Stimulated activated CD8-positive, alpha-beta memory T cell treated with anti-CD3 and anti-CD28 coated beads, Interleukin-7, amount 100 ng/mL, for 1 hour (primary cell): ENCODE measurements at places on chromosomes 3 and 15.

GRCh38 chr3:126124148-126124868, 40.4 kb upstream of the SLC41A3 start:
- DNase-seq, result no peak

- DNase-seq, result no peak
Measured at GRCh38 chr3:133527081-133527715, 46.3 kb upstream of the CDV3 start.

GRCh38 chr3:122183521-122183892, at the start of gene CASR:
Gene CASR, plus strand, starts transcription at chr3:122183668. Its CDS starts 70,522 bp downstream, at chr3:122254190.
- no peak for DNase-seq

GRCh38 chr3:128784232-128784631, 58.2 kb downstream of the RAB7A start:
- no peak for DNase-seq

DNA sequence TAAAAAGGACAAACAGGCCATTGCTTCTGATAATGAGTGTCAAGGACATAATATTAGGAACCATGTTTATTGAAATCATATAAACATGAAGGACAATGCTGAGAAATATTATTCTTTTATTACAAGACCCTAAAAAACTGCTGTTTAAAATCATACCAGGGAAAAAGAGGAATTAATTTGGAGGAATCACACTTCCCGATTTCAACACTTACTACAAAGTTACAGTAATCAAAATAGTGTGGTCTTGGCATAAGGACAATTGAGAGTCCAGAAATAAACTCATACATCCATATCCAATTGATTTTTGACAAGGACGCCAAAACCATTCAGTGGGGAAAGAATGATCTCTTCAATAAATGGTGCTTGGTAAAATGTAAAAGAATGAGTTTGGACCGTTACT, 13.0 kb downstream of the CYP1A1 start:
- no peak for DNase-seq

DNA sequence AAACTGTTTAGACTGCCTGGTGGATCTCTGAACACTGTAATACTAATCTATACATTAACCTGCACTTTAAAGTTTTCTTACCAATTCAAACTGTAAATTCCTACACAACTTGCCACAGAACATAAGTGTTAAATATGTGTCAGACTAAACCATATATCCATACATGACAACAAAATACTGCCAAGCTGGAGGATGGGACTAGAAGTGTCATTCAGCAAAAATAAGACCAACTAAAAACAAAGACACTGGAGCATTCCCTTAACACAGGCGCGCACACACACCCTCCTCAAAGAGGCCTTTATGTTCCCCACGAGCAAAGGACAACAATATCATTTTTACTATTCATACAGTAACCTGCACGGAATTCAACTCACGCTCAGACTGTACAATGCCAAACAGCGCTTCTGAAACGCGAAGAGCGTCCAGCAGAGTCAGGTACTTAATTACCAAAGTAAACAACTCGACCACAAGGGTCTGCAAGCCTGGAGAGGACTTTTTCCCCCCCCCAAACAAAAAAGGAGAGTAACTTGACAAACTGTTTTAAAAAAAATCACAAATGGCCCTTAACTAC, 1.1 kb downstream of the DCUN1D1 start:
- no peak for DNase-seq

DNA sequence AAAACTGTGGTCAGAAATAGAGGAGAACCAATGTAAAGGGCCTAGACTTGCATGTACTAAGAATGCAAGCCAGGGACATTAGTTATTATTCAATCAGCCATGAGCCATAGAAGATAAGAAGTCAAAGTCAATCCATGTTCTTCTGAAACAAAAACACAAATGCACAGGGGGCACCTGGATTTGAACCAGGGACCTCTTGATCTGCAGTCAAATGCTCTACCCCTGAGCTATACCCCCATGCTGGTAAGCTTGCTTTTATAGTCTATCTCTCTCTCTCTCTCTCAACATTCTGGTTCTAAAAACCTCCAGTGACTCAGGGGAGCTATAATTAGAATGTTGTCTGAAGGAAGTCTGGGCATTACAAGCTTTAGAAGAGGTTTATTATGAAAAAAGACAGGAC, 85.6 kb upstream of the ACP3 start:
- no peak for DNase-seq

- no peak for DNase-seq
Measured at GRCh38 chr3:4719046-4719501, 225.9 kb downstream of the ITPR1 start.

DNA sequence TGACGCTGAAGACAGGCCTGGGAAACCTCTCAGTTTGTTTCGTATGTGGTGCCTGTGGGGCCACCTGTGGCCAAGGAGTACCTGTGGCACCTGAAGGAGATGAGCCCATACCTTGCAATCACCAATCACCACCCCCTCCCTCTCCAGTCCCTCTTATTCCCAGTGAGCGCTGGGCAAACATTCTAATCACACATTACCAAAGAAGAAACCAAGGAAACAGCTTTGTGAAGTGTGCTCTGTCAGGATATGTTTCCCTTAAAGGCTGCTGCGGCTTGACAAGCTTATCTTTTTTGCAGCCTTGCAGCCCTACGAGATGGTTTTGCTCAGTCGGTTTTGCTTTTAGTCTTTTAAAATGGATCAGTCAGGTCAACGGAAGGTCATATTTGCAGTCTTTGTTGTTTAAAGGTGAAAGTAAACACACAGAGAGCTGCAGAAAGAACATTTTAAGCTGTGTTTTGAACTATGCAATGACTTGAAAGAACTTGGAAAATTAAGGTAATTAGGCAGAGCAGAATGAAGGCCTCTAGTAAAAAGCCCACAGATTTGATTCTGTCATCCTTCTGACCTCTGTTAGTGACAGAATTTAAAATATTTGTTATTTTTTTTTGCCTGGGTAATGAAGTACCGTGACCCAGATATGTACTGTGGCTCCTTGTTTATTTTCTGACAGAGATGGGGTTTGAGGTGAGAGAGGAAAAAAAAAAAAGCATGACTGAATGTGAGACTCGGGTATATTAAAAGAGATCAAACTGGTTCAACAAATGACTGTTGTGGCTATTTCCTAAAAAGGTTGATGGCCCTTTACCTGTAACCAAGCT, 461.4 kb downstream of the NSUN3 start:
- DNase-seq, result no peak

DNA sequence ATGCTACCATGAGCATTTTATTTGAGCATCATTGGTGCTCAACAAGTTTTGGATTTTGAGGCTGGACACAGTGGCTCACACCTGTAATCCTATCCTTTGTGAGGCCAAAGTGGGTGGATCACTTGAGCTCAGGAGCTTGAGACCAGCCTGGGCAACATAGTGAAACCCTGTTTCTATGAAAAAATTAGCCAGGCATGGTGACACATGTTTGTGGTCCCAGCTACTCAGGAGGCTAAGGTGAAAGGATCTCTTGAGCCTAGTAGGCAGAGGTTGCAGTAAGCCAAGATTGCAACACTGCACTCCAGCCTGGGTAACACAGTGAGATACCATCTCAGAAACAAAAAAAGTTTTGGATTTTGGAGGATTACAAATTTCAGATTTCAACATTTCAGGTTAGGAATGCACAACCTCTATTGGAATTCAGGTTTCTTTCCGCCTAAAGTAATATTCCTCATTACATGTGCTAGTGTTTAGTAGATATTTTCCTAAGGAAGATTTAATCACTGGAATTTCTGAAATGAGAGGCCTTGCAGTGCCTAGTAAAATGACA, 27.6 kb downstream of the CNOT10 start:
- DNase-seq, result no peak

DNA sequence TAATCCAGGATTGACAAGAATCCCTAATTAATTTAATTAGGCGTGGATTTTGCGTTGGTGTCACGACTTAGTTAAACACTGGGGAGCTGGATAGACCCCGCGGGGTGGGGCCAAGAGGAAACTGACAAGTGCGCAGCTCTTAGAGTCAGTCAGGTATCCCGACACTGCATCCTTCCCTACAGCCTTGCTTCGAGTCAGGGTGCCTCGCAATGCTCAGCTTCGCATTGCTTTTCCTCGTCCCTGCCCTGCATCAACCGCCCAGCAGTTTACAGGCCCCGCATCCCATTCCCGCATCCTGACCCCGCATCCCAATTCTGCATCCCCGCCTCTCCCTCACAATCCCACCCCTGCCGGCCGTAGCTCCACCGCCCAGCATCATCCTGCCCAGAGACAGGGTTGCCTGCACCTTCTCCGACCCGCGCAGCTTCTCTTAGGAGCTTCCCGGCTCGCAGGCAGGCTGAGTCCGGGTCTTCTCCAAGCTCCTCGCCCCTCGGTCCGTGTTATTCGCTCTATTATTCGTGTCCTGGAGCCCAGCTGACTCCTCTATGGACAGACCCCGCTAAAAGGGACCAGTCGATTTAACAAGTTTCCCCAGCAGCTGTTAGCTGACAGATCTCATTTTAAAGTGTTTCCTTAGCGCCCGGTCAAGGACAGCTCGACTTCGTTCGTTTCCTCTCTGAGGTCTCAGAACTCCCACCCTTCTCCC, 699 bp upstream of the SHOX2 start:
- DNase-seq, result no peak

DNA sequence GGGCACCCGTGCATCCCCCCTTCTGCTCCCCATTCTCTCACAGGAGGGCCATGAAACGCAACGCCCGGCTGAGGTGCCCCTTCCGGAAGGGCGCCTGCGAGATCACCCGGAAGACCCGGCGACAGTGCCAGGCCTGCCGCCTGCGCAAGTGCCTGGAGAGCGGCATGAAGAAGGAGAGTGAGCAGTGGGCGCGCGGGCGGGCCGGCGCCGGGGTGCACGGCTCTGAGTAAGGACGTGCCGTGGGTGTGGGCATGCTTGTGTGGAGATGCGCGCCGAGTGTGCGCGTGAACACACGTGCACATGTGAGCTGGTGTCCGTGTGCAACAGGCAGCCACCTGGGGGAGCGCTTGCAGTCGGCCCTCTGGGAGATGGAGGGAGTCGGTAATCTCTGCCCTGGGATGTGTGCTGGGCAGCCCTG, 28.1 kb downstream of the NR1I2 start:
- peak; percentile 12 for DNase-seq

DNA sequence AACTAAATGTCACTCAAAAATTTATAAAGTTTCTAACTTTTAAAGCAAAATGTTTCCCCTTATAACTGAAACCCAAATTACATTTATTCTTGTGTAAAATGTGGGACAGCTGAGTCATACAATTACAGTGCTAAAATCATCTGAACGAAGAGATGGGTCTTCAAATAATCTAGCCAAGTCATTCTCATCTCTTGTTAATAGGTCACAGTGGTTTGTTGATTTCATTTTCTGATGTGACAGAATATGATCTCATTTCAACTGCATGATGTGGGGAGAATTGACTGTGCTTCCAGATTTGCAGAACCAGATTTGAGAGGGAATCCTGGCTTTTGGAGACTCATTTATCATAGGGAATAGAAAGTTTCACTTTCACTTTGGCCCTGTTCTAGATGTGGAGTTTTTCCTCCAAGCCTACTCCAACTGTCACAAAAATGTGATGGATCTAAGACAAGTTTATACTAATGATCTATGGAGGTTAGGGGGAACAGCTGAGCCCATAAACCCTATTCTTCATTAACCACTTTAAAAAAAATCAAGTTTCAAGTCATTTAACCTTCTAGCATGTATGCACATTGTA, 685.0 kb downstream of the PDCD6IP start:
- no peak for DNase-seq

DNA sequence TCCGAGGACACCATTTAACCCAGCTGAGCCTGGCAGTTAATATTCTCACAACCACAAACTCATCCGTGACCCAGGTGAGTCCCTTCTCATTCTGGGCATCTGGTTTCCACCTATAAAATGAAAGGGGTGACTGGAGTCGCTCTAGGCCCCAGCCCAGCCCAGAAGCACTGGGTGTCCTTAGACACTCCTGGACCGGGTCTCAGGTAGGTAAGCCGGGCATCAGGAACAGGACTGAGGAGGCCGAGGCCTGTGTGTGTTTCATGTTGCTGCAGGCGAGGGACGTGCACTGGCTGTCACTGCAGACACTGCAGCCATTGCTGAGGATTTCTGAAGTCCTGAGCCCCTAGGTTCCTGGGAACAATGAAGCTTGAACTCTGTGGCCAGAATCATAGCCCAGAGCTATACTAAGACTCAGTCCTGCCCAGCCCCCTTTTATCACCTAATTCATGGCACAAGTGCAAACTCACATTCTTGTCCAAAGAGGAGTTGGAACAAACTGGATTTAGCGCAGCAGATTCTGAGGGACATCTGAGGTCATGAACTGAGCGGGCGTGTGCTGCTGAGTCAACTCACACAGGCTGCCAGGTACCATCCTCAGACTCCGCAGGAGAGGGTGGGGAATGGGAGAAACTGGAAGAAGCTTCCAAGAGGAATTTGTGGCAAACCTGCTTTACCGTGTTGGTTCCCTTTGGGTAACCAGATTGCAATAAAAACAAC, 184.9 kb downstream of the FAM43A start:
- no peak for DNase-seq

- DNase-seq, result no peak
Measured at GRCh38 chr3:38374221-38374620, 27.6 kb downstream of the XYLB start.

DNA sequence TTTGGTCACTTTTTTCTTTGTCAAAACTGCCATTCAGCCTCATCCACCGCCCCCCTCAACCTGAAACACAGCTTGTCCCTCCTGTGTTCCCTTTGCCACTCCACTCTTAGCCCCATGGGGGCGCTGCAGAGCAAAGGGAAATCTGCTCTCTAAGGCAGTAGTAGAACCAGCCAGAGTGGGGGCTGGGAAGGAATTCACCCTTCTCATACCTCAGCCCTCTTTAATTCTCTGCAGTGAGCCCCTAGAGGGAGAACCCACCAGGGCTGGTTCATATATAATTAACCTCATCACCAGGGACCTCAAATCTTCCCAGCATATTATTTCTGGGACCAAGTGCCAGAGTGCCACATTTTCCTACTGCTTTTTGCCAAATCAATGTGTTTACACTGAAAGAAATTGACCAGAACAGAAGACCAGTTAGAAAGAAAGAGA, 2.8 kb upstream of the BCL6 start:
- peak; percentile 91 for DNase-seq

- DNase-seq, result no peak
Measured at GRCh38 chr3:195058336-195059005, 212.5 kb downstream of the XXYLT1 start.

GRCh38 chr3:112587336-112587735, 25.5 kb downstream of the SLC35A5 start:
- no peak for DNase-seq

GRCh38 chr15:49024840-49025239, 21.4 kb downstream of the SECISBP2L start:
- no peak for DNase-seq

- DNase-seq, result no peak
Measured at GRCh38 chr15:64443016-64443415, 17.4 kb upstream of the ZNF609 start.

DNA sequence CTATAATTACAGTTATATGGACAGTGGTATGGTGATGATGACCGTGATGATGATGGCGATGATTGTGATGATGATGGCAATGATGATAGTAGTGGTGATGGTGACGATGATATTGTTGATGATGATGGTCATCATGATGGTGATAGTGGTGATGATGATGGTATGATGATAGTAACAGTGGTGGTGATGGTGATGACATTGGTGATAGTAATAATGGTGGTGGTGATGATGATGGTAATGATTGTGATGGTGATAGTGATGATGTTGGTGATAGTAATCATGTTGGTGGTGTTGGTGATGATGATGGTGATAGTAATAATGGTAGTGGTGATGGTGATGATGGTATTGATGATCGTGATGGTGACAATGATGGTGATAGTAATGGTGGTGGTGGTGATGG, 504.4 kb downstream of the GABRG3 start:
- DNase-seq, result no peak
